ENCODE measurements at places on chromosomes 16 and 17.

DNA sequence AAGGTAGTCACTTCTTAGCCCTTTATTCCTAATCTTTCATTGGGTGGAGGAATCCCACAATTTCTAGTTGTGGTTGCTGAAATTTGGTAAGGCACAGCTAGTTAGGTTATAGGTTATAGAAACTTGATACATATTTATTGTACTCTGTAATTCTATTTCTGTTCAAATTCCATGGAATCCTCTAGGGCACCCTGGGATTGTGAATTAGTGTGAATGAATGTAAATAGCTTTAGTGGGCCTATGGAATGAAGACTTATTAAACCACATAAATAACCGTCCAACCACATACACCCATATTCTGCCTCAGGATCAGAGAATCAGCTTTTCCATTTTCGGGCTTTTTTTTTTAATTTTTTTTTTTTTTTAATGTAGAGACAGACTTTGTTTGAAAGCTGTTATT lies 9.2 kb downstream of the TANC2 start:
- DNase-seq: no peak

DNA sequence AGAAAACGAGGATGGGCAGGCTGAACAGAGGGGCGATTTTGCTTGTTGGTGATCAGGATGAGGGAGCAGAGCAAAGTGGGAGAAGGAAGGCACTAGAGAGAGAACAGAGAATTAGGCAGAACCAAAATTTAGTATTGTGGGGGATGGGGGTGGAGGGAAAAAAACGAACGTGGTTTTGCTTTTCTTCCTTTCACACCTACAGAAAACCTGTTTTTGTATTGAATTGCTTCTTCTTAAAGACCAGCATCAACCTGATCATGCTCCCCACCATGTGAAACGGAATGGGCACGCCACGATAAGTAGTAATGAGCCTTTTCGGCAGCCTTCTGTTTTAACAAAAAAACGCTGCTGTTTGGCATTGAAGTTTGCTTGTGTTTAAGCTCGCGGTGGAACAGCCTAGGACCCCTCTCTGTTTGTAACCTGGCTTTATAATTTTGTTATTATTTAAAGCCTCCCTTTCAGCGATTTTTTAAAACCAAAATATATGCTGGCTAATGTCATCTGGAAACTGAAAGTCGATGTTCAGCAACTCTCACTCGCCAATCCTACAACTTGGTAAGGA lies 36.8 kb downstream of the ERCC4 start:
- DNase-seq: peak; percentile 3

- no peak for DNase-seq
These were observed 66.3 kb upstream of the MYOCD start for GRCh38 chr17:12599186-12599920.

DNA sequence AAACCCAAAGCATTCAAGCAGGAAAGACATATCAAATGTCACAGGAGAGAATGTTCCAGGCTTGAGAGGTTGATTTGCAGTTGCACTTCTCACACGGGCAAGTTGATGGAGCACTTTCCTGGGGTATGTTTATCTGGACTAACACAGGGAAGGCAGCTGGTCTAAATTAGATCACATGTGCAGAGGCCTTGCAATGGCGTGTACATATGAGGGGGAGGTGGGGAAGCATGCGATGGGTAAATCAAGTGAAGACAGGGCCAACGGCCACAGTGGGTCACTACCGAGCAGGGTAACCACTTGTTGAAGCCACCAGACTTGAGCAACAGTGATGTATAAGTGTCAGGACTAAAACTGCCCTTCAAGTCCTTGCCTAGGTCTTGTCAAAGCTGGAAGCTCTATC lies 156.6 kb upstream of the MAF start:
- no peak for DNase-seq

- DNase-seq: no peak
These were observed 10.7 kb upstream of the KCNJ2 start for GRCh38 chr17:70158591-70158990.

DNA sequence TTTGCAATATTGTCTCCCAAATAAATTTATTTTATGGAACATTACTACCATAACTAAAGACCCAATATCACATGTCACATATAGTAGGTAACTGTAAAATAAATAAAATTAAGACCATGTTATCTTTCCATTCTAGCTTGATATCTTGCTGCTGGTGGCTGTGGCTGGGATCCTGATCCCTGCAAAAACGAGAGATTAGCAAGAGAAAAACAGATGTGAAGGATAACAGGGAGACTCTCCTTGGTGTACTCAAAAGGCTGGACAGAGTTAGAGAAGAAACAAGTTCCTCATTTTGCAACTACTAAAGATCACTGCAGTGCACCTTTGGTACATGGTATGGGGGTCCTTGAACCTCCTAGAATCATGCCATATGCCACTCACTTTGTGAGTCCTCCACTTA lies 49.7 kb downstream of the ARHGAP27 start:
- DNase-seq: no peak

DNA sequence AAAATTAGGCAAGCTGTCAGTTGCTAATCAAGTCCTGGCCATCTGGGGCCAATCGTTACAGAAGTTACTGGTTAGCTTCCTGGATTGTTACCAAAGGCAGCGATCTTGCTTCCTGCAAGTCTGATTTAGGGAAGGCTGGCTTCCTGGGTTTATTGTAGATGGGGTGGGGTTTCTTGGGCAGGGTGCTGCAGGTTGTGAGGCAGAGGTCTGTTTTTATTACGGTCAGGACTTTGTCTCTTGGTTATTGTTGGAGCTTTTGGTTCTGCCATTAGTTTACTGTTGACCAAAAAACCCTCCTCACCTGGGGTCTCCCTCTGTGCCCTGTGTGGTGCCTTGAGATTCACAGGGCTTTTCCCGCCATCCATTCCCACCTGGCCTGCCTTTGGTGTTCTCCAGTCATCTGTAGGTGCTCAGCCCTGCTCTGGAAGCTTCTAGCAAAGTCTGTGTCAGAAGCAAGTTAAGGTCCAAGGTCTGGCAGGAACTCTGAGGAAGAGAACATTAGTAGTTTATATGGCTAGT lies 36.9 kb downstream of the SLC47A1 start:
- no peak for DNase-seq

DNA sequence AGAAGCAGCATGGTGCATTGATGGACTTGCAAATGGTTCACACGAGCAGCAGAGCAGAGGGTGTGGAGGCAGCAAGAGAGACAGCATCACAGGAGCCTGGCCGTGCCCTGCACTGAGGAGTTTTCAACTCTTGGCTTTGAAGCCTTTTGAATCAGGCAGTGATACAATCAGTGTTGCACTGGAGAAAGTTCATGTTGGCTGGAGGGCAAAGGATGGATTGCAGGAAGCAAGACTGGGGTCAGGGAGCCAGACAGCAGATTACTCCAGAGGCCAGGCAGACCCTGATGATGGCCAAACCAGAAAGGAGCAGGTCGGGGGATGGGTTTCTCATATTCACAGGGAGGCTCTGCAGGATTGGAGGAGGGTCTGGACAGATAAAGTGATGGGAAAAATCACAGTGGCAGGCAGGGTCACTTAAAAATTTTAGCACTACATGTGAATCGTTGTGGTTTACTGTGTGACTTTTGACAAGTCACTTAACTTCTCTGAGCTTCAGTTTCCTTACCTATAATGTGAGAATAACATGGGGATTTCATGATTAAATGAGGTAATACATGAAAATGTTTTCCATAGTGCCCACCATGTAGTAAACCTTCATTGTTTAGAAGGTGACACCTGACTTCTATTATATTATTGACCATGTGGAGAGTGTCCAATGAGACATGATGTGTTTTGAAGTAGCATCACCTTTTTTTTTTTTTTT lies 125.3 kb downstream of the SALL1 start:
- DNase-seq: no peak

DNA sequence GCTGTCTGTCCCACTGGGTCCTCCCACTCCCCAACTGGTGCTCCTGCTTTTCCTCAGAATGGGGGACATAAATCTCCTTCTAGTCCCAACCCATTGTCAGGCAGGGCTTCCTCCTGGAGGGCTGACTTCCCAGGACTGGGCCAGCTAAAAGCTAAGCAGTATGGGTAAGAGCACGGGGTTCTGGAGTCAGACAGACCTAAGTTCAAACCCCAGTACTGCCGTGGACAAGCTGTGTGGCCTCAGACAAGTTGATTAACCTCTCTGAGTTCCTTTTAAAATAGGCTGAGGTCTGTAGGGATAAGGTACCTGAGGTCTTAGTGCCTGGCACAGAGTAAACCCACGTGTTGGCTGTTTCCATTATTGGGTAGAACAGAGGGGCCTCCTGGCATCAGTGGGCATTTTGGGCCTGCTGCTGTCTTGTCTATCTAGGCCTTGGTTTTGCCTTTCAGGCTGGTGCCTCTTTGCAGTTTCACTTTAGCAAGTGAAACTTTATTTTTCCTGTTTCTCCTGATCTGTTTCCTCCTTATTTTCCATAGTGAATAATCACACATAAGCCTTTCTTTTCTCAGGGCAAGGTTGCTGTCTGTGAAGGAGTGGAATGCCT lies 114.6 kb downstream of the PRKCB start:
- no peak for DNase-seq

GRCh38 chr17:79528592-79529125 lies 82.2 kb downstream of the RBFOX3 start:
- DNase-seq: no peak

GRCh38 chr17:38864636-38865398 lies 5.0 kb upstream of the LASP1 start:
- no peak for DNase-seq

GRCh38 chr17:65531256-65532100 lies 30.0 kb downstream of the AXIN2 start:
- no peak for DNase-seq

- DNase-seq: no peak
These were observed 15.4 kb downstream of the DHODH start for GRCh38 chr16:72023962-72024361.

All from GM18507 (cell line).